HS-27A (cell line): ENCODE measurements at places on chromosomes 6 and 20.

- DNase-seq: no peak
Measured at GRCh38 chr6:155887421-155887820, 431.8 kb upstream of the NOX3 start.

DNA sequence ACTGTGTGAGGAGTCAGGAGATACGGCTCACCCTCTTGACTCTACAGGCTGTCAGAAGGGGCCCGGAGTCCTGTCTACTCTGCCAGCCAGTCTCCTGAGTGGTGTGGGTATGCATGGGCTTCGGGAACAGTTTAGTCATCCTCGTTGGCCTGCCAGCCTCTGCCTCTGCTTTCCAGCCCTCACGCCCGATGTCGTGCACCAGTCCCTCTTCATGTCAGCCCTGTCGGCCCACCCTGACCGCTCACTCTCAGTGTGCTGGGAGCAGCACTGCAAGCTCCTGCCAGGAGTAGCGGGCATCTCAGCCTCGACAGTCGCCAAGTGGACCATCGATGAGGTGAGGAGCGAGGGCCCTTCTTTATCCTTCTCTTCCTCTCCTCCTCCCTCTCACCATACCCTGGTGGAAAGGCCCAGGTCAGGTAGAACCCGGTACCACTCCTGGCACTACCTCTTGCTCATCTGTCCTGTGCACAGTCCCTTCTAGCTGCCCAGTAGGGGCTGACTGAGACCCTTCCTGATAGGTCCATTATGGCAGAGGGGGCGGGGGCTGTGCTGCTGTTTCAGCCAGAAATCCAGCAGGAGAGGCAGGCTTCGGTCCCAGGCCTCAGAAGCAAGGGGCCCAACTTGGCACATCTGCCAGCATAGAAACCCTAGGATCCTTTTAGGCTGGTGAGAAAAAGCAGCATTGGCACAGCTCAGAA, 18.7 kb upstream of the SGK2 start:
- DNase-seq: no peak

DNA sequence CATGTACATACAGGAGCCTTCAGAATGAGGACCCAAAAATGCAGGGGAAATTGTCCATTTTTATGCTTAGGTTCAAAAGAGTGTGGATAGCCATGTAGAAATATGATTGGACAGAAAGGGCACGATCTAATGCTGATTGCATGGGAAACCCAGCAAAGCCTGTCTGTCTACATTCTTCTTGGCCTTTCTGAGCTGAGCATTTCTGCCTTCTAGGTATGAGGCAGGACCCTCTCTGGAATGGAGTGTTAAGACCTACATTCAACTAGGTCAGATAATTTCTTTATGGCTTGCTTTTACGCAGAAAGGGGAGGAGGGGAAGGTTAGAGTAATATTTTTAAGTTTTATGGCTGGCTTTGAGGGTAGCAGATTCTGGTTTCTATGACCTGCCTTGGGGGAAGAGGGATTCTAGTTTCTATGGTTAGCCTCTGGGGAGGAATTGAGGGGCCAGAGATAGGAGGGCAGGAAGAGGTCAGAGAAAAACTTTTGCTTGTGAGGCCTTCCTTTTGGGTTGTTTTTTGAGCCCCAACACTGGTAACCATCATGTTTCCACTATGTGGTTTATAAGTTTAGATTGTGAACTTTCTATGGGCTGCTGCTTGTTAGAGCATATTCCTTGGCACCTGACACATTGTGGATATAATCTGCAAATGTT, 63.5 kb downstream of the LYRM2 start:
- no peak for DNase-seq

- DNase-seq: no peak
Measured at GRCh38 chr6:82080767-82081166, 166.8 kb downstream of the IBTK start.

GRCh38 chr20:23151008-23151703, 65.0 kb upstream of the CD93 start:
- DNase-seq: no peak

DNA sequence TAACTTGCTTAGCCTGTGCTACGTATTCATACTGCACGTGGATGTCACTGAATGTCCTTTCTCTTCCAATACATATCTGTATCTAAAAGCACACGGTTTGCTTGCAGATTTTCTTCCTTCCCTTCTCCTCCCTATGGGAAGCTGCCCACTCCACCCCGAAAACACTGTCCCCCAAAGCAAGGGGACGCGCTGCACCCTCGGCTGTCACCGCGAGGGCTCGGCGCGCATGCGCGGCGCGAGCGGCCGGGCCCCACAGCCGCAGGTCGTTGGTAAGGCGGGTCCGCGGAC, 659 bp downstream of the TMX4 start:
- DNase-seq: peak; percentile 48

DNA sequence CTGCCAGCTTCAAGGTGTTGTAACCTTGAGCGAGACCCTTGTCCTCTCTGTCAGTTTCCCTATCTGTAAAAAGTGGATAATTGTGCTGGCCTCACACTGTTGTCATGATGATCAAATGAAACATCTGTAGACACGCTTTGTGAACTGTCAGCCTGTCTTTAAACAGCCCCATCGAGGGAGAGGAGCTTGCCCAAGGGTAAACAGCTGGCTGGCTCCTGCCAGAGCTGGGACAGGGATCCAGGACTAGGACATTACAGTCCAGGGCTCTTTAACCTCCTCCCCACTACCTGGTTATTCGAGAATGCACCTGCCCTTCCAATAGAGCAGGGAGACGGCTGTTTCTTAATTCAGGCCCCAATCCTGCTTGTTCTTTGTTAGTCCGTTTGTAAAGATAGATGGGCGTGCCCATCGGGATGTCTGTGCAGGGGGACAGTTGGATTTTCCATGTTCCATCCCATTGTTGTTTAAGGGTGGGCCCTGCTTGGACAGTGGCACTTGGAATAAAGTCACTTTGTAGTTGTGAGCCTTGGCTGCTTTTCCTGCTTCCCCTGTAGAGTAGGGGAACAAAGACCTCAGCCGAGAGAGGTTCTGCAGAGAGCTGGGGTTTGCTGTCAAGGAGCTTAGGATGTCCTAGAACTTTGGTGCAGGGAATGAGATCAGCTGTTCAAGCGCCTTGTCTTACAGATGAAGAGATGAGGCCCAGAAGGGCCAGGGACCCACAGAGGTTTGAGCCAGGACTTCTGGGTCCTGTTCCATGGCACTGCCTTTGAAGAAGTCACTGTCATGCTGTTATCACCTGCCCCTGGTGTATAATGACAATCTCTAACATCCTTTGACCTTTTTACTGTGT, 77.9 kb upstream of the MYL9 start:
- no peak for DNase-seq

DNA sequence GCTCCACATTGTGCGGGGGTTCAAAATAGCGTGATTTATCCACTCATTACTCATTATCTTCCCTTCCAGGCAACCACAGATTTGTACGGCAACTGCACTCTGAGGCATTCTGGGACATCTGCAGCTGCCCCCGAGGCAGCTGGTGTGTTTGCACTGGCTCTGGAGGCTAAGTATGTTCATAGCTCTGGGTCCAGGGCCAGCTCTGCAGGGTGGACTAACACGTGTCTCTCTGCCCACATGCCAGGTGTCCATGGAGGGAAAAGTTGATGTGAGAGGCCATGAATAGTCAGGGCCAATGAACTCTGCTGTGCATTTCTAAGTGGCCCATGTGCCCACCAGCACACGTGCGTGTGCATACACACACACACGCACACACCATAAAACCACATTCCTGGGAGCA, 74.9 kb downstream of the BFSP1 start:
- DNase-seq: no peak

DNA sequence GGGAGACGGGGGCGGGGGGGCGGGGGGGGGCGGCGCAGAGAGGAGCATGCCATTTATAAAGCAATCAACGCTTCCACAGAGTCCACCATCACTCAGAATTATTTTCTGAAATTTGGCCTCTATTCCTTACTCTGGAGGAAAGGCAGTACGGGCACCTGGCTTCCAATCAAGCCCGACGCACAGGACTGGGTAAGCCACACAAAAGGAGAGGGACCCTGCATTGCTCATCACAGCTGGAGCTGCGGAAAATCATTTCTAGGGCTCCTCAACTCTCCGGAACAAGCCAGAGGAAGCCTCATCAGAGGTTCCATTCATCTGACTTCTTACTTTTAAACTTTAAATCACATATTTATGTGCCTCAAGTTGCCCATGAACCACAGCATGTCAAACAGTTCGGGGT, 55.9 kb downstream of the TTI1 start:
- no peak for DNase-seq

DNA sequence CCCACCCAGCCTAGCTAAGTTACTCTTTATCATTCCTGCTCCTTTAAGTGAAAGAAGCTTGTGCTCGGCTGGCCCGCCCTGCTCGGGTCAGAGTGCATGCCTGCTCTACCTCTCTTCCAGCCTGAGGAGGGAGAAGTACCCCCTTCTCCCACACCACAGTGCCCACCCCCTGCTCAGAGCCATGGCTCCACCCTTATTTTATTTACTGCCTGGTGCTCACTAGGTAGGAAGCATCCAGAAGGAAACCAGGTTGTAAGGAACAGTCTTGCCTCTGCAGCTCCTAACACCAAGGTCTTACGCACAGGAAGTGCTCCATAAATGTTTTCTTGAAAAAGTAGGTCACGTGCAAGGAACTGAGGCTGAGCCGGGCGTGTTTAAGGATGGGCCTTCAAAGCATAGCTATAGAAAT, 105.7 kb upstream of the SNX9 start:
- no peak for DNase-seq

GRCh38 chr6:156131221-156131903, 645.8 kb upstream of the ARID1B start:
- no peak for DNase-seq

DNA sequence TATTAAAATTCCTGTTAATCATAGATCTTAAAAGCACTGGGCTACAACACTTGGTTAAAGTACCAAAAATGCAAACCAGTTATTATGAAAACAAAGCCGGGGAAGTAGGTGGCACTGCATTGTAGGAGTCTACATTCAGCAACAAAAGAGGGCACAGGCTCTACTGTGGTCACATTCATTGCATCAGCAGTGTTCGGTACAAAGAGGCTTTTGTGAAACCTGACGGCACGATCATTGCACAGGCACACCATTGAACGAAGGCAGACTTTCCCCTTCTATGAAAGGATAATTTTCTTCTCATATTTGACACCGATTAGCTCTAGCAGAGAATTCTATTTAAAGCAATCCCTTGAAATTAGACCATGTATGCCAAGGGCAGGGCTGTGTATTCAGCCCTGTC, 44.6 kb upstream of the AGPAT4 start:
- DNase-seq: no peak

GRCh38 chr20:9981829-9982228, 53.0 kb upstream of the ANKEF1 start:
- DNase-seq: no peak

DNA sequence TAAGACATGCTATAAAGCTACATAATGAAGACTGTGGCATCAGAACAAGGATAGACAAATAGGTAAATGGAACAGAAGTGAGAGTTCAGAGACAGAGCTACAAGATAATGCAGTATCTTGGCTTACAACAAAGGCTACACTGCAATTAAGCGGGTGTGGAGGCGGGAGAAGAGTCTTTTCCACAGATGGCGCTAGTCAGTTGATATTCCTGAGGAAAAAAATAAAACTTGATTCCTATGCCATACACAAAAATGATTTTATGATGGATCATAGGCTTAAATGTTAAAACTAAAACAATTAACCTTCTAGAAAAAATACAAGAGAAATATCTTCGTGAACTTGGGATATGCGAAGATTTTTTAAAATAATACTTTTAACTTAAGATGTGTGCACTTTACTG, 31.0 kb downstream of the RIN2 start:
- DNase-seq: no peak

- no peak for DNase-seq
Measured at GRCh38 chr6:121506761-121507754, 71.6 kb downstream of the GJA1 start.

DNA sequence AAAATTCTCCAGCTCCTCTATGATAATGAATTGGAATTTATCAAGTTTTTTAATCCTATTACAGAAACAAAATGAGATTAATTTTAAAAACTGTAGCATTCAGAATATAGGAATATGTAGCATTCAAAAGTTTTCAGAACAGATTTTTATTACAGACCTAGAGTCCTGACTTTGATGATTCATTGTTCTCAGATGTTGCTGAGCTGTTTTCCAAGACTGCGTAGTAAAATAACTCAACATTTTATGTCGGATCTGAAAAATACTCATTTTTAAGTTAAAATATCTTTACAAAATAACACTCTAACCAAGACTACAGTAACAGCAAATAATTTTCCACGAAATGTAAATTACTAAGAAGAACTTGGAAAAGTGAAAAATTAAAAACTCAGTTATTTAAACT, 67.1 kb downstream of the SYCP2 start:
- no peak for DNase-seq

DNA sequence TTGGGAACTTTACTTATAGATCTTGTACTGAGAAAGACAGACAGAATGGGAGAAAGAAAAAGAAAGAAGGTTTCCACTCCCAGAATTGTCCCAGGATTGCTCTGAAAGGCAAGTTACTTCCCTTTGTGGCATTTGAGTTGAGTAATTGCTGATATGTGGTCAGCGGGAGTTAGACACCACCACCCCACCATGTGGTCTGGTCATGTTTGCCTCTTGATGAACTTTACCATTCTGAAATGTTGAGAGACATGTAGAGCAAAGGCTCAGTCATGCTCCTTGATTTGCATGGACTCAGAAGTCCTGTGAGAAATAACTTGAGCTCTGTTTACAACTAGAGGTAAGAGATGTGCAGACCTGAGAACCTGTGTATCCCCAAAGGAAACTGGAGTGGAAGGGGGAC, 17.1 kb downstream of the TCF21 start:
- DNase-seq: no peak

DNA sequence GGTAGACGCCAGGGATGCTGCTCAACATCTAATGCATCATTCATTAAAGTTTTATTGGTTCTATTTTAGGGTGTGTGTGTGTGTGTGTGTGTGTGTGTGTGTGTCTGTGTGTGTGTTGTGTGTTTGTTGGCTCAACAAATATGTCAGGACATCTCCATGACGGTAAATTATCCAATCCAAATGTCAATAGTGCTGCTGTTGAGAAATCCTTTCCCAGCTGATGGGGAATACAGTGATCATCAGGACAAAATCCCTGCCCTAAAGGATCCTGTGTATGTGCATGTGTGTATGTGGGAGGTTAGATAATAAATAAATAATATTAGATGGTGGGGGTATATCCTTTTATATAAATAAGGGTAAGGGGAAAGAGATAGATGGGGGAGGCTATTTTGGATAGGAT, 59.6 kb downstream of the RNF144B start:
- no peak for DNase-seq

- DNase-seq: peak; percentile 67
Measured at GRCh38 chr20:23143098-23143497, 57.0 kb upstream of the CD93 start.

GRCh38 chr6:19934996-19935591, 97.9 kb downstream of the ID4 start:
- DNase-seq: no peak

DNA sequence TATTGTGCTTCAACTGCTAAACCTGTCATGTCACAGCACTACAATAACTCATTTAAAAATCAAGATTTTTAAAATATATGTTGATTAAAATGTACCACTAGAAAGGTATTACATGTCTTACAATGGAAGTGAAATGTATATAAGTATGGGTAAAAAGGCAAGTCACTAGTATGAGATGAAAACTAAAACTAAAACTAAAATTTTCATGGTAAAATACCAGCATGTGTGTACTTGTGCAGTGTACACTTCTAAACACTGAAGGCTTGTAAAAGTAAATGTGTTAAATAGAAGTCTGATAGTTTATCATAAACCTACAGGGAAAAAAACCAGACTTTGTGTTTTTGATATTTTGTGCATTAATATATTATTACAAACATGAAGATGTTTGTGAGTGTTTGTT, 13.7 kb upstream of the TMEM244 start:
- no peak for DNase-seq
